ENCODE measurements at places on chromosomes 4 and X.
A peak's percentile ranks its signal among the peaks of the same experiment; 100 is the strongest.

- DNase-seq = no peak
Observed at GRCh38 chr4:156496797-156497196, 474.8 kb downstream of the PDGFC start.

- no peak for DNase-seq
Observed at GRCh38 chrX:39952989-39953388, 144.8 kb downstream of the BCOR start.

- DNase-seq = no peak
Observed at GRCh38 chrX:53494436-53494835, 60.3 kb upstream of the HSD17B10 start.

DNA sequence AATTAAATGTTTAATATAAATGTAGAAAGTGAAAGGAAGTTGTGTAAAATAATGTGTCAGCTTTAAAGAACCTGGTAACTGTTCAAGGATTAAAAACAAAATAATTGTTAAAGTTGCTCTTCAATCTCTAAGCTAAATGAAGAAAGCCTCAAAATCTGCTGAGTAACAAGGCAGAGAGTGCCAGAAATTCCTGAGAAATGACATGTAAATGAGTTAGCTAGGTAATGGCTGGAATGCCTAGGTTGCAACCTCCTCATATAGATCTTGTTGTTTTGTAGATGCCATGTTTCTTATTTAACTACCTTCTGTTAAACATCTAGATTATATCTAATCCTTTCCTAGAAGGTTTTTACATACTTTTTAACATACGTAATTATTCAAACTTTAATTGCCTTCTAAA, 763.6 kb upstream of the AGA start:
- no peak for DNase-seq

GRCh38 chr4:24922416-24922815, 9.6 kb upstream of the CCDC149 start:
- no peak for DNase-seq

DNA sequence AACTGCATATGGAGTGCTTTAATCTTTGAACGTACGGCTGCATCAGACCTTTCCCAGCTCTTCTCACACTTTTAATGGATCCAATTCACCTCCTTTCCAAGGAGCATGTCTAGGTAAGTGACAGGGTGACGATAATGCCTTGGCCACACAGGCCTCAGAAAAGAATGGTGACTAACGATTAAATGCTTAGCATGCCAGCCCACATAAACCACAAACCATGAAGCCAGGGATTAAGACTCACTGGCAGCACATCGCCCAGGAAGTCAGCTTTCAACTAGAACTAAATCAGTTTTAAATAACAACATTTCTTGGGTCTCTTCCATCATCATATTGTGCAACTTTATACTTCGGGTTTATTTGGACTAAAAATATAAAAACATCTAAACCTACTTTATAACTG, 28.7 kb downstream of the INPP4B start:
- DNase-seq = no peak

GRCh38 chr4:71944956-71945355, 86.8 kb upstream of the NPFFR2 start:
- no peak for DNase-seq

DNA sequence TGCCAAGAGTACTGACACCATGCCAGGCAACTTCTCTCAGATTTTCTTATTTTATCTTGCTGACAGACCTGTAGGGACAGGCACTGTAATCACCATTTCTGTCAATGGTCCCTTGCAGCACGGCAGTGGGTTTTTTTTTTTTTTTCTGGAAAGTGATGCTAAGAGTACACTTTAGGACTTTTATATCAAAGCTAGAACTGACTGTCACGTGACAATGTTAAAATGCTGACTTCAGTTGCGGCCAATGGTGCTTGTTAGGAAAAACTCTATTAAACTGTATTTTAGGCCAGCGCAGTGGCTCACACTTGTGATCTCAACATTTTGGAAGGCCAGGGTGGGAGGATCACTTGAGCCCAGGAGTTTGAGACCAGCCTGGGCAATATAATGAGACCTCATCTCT, 12.3 kb upstream of the SCOC start:
- DNase-seq = no peak

DNA sequence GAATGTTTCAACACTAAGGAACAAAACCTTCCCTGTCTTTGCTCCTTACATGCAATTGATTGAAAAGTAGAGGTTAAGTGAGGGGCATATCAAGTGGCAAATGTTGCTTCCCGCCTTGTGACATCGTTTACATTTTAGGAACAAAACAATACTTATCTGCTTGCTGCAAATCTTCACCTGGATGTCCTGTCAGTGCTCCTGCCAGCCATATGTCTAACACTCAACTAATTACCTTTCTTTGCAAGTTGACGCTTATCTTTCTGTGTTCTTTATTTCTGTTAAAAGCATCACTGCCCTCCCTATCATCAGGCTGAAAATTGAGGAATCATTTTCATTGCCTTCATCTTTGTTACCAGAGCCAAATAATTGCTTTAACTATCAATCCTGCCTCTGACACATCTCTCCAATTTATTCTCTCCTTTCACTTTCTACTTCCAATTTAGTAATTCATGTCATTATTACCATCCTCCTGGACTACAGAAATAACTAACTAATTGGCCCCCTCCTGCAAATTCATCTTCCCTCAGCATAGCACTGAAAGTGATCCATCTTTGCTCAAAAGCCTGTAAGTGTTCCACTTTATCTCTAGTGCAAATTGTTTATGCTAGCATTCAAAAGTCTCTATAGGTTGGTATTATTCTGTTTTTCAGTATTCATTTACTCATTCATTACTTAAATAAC, 298.7 kb upstream of the ATOH1 start:
- no peak for DNase-seq

DNA sequence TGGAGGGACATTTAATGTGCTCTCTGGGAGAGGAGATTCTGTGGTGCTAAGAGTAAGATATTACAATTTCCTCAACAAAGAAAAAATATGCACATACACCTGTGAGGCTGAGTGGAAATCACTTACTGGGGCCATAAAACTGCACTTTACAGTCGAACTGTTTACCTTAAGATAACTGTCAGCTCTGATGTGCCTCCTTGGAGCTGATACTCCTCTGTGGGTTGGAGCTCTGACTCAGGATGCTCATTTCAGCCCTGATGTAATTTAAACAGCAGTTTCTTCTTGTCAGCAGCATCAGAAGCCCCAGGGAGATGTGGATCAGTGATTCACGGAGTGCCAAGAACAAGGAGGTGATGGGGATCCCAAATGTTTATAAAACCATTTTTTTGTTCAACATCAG, 241.9 kb upstream of the SFRP2 start:
- DNase-seq = no peak

- DNase-seq = no peak
Observed at GRCh38 chr4:110124711-110125110, 73.7 kb downstream of the ELOVL6 start.

DNA sequence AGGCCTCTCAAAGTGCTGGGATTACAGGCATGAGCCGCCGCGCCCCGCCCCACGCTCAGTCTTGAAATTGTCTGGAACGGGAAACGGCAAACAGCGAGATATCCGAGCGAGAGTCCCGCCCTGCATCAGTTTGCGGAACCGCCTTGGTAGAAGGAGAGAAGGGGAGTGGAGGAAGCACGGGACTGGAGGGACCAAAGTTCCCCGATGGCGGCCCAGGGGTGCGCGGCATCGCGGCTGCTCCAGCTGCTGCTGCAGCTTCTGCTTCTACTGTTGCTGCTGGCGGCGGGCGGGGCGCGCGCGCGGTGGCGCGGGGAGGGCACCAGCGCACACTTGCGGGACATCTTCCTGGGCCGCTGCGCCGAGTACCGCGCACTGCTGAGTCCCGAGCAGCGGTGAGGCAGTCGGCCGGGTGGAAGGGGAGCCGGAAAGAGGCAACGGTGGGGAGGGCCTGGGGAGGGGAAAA, at the start of gene BST1:
TSS of gene BST1 (plus strand) at position 125 of the 463 bp plus-strand sequence. CDS start at position 205, 80 bp downstream.
- peak; percentile 13 for DNase-seq

DNA sequence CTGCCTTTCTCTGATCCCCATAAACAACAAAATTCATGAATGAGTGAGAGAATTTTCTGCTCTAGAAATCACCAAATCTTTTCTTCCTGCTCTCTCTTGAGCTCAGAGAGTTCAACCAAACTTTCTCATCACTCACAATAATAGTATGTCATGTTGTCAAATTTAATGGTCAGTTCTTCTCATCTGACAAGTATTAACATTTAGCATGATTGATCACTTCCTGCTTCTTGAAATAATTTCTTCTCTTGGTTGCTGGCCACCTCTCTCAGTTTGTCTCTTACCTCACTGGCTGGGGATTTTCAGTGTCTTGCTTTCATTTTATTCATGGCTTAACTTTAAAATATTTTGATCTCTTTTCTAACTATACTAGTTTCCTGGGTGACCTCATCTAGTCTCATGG, 25.5 kb upstream of the FGF5 start:
- DNase-seq = no peak

DNA sequence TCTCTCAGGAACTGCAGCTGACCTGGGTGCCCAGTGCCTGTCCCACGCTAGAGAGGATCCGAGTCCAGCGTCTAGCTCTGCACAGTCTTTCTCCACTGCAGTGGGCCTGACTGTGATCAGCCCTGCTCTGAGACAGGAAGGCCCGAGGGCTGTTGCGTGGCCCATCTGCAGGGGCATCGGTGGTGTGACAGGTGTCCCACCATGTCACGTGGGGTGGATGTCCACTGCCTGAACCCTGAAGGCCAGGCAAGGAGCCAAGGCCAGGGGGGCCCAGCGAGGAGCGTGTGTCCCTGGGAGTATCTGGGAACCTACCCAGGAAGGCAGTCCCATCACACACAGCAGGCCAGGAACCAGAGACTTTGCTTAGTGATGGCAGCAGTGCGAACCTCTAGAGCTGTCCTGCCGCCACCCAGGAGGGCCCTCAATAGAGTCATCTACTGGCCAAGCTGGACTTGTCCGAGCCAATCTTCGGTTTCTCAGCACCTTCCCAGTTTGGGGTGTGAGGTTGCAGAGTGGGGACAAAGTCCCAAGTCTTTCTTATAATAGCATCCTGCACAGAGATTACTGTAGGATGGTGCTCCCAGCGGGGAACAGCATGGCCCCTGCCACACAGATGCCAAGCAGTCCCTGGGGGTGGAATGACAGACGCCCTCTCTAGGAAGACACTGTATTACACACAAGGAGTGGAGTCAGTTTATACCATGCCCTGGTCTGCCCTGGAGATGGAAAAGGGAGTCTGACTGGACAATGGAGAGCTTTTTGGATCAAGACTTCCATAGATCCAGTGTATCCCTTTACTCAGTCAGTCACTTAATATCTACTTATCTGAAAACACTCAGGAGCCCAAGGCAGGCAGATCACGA, 38.3 kb downstream of the DCTD start:
- no peak for DNase-seq

GRCh38 chr4:55323375-55323774, 22.7 kb upstream of the SRD5A3 start:
- no peak for DNase-seq

- no peak for DNase-seq
Observed at GRCh38 chr4:34432706-34433105, 1811.6 kb downstream of the ARAP2 start.

DNA sequence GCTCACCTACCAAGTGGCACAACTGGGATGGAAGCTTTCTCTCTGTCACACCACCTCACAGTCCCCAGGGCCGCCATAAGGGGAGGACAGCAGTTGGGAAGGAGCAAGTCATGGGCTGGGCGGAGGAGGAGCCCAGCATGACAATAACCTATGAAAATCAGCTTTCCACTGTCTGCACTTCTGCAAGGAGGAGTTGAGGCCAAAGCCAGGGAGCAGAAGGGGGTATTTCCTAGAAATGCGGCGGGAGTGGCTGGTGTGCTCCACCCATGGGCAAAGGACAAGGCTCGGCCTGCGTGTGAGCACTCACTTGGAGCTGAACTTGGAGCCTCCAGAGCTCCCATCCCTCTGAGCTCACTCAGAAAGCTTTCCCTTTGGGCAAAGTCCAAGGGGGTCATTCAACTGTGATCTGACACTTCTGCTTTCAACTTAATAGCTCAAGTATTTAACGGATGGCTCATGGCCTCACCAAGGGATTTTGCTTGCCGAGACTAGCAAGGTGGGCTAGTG, 18.5 kb downstream of the APLN start:
- no peak for DNase-seq

Measured in stimulated activated CD4-positive, alpha-beta T cell treated with anti-CD3 and anti-CD28 coated beads, Interleukin-1b, Interleukin-23, amount 100 ng/mL, for 1 hour (primary cell).